Posterior cingulate gyrus (tissue), 11 donors: ENCODE measurements at places on chromosomes 11 and 22.

GRCh38 chr22:50522208-50522805 lies 3.1 kb downstream of the SCO2 start:
- no peak for DNase-seq

DNA sequence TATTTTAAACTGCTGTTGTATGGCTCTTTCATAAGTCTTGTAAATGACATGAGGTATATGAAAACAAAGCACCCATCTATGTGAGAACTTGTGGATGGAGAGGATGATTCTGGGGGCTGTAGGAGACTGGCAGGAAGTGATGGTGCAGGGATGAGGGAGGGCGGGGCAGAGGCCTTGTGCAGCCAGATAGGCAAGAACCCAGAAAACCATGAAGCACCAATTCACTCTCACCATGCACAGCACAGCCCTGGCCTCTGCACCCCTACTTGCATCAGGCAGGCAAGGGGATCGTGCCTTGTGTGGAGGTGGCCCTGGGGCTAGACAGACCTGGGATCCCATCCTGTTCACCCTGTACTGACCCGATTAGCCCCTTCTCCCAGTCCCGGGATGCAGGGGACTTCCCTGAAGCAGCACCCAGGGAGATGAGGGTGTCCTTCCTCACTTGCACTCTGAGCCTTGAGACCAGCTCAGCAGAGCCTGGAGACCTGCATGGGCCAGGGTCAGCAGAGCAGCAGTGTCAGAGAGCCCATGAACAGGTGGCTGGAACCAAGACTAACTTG lies 85.5 kb downstream of the MORC2 start:
- DNase-seq = peak; percentile 55

DNA sequence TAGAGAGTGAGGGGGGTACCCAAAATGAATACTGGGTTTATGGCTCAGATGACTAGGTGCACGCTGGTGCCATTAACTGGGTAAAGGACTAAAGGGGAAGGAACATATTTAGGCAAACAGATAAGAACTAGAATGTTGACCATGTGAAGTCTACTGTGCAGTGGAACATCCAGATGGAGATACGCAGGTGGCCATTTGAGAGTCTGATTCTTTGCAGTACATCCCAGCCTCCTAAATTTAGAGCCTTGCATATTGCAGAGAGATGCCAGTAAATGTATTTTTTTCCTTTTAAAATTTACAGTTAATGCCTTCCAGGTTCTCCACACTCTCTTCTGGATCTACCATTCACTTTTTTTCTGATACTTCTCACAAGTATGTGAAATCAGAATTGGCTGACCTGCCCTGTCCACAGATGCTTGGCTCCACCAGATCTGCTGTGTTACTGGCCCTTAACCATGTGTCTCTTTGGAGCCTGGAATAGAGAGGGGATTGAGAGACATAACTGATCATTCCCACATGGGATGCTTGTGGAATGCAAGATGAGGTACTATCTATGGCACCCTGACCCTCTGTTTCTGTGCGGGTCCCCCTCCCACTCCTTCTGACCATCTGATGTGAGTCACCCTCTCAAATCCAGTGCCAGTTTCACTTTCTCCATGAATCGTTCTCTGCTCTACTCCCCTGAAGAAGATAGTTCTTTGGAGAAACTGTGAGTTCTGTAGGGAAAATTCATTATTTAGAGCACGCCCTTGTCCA lies 77.0 kb upstream of the NCAM1 start:
- no peak for DNase-seq

- no peak for DNase-seq
Observed at GRCh38 chr11:1337647-1338007, 28.2 kb upstream of the TOLLIP start.

GRCh38 chr11:15490535-15490934 lies 375.8 kb downstream of the INSC start:
- no peak for DNase-seq

DNA sequence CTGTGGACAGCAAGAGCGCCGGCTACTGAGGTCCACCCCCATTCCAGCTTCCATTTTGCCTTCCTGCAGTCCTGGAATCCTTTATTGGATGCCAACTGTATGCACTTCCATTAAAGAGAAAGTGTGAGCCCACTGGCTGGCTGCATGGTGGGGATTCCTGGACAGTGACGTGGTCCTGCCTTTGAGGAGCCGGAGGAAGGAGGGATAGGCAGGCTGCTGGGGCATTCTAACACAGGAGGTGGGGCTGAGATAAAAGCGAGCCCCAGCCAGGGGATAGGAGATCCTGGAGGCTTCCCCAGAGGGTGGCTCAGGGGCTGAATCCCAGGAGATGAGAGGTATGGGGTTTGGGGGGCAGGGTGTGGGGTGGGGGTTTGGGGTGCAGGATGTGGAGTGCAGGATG lies 984.7 kb downstream of the BRD1 start:
- DNase-seq = no peak

DNA sequence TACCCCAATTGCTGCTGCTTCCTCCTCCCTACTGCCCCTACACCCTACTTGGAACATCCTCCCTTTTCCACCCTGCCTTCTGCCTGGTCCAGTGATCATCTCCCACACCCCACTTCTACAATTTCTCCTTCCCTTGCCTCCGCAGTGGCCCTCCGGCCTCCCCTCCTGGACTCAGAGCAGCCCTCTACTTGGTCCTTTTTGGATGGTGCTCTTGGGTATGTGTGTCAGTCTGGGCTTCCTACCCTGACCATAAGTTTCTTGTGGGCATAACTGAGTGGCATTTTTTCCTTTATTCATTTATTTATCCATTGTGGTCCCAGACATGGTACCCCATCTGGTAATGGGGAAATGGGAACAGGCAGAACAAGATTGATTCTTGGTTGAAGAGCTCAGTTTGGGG lies 111.4 kb upstream of the NAV2 start:
- DNase-seq = no peak

- DNase-seq = no peak
Observed at GRCh38 chr11:10023212-10023611, 270.8 kb downstream of the SBF2 start.
